T-cell (primary cell): ENCODE measurements at places on chromosomes 6 and 20. TPM values are rescaled to one million over a fixed set of nuclear protein-coding genes. Genes with fewer than 3 reads are reported as not detected.

DNA sequence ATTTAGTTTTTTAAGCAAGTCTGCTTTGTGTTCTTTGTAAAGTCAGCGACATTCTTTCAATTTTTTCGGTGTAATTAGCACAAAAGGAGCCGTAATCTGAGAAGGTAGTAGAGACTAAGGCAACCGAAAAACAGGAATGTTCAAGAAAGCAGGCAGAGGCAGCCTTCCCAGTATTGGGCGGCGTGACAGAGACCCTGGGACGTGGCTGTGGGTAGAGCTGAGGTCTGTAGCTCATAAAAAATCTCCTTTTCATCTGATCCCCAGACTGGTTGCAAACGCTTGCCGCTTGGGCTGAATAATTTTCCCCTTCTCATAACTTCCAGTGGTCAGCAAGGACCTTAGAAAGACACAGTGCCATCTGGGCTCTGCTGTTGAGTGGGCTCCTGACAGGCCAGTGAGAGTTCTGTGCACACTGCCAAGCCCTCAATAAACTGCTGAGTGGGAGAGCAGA, 30.8 kb downstream of the GNAS start:
- H3K27me3 ChIP-seq = no peaks in the 10 kb centered on the region
- H3K4me1 ChIP-seq = peaks cover 11% of the 10 kb centered on the region
- DNase-seq = no peak
- no peaks in the 10 kb centered on the region for H3K36me3 ChIP-seq
- H3K27ac ChIP-seq = no peak overlapping the region
- no peak overlapping the region for H3K4me3 ChIP-seq

- no peak for DNase-seq
- no peak overlapping the region for H3K4me3 ChIP-seq
- no peak overlapping the region for H3K27ac ChIP-seq
- H3K27me3 ChIP-seq = no peaks in the 10 kb centered on the region
- no peaks in the 10 kb centered on the region for H3K36me3 ChIP-seq
These were observed 83.2 kb downstream of the MDGA1 start for GRCh38 chr6:37614491-37614890.

DNA sequence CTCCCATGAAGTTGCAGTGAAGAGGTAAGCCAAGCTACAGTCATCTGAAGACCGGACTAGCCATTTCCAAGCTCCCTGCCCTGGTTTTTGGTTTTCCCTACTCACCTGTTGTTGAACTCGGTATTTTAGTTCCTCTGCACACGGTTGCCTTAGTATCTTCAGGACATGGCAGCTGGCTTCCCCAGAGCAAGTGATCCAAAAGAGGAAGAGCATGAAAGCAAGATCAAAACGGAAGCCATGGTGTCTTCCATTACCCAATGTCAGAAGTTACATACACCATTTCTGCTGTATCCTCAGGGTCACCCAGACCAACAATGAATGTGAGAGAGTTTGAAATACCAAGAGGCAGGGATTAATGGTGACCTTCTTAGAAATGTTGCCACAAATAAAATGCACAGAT, 276.6 kb upstream of the CNR1 start:
- no peaks in the 10 kb centered on the region for H3K4me1 ChIP-seq
- H3K4me3 ChIP-seq = no peak overlapping the region
- no peaks in the 10 kb centered on the region for H3K36me3 ChIP-seq
- H3K27ac ChIP-seq = no peak overlapping the region
- H3K27me3 ChIP-seq = no peaks in the 10 kb centered on the region
- DNase-seq = no peak

DNA sequence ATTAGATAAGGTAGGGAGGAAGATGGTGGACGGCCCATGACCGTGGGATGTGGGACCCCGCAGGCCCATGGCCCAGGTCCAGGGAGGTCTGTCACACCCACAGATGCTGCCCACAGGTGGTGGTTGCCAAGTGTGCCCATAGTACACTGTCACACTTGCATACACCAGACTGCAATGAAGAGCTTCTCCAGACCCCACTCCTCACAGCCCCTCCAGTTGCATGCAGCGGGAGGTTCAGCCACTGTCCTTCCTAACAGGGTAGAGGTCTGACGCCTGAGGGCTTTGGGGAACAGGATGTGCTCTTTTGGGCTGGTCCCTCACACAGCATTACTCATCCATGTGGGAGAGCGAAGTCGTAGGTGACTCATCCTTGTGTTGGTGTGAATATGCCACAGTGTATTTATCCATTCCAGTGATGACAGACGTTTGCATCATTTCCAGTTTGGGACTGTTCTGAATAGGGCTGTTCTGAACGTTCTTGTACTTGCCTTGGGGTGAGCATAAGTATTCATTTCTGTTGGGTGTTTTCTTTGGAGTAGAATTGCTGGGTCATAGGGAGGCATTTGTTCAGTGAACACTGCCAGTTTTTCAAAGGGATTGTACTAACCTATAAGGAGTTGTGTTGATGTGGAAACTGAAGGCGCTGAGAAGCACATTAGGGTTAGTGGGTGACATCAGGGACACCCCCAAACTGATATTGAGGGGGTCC, 10.1 kb upstream of the PYGB start:
- H3K4me3 ChIP-seq = no peak overlapping the region
- DNase-seq = no peak
- no peaks in the 10 kb centered on the region for H3K4me1 ChIP-seq
- no peaks in the 10 kb centered on the region for H3K27me3 ChIP-seq
- no peaks in the 10 kb centered on the region for H3K36me3 ChIP-seq
- H3K27ac ChIP-seq = no peak overlapping the region

- H3K4me3 ChIP-seq = no peak overlapping the region
- no peak for DNase-seq
These were observed 62.3 kb downstream of the LAMP5 start for GRCh38 chr20:9576695-9577094.

DNA sequence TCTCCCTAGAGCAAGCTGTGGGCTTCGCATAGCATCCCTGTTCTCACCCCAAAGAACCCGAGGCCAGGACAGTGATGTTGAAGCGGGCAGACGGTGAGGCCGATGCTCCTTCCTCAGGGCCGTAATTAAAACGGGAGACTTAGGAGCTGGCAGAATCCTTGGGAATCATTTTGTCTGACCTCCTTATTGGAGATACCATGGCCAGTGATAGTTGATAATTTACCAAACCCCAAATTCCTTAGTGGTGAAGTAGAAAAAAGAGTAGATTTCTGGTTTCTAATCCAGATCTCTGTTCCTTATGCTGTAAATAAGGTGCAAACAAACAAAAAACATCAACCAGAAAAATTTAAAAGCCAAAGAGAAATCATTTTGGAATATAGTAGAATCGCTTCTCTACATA, 361.1 kb upstream of the AGPAT4 start:
- DNase-seq = no peak

GRCh38 chr6:35231563-35231962, 17.8 kb downstream of the SCUBE3 start:
- no peaks in the 10 kb centered on the region for H3K4me1 ChIP-seq
- H3K27ac ChIP-seq = no peak overlapping the region
- no peaks in the 10 kb centered on the region for H3K36me3 ChIP-seq
- no peaks in the 10 kb centered on the region for H3K27me3 ChIP-seq

- H3K4me1 ChIP-seq = peaks cover 3% of the 10 kb centered on the region
- DNase-seq = no peak
- H3K4me3 ChIP-seq = no peak overlapping the region
- no peak overlapping the region for H3K27ac ChIP-seq
These were observed 39.1 kb downstream of the NRN1 start for GRCh38 chr6:5967594-5967993.

DNA sequence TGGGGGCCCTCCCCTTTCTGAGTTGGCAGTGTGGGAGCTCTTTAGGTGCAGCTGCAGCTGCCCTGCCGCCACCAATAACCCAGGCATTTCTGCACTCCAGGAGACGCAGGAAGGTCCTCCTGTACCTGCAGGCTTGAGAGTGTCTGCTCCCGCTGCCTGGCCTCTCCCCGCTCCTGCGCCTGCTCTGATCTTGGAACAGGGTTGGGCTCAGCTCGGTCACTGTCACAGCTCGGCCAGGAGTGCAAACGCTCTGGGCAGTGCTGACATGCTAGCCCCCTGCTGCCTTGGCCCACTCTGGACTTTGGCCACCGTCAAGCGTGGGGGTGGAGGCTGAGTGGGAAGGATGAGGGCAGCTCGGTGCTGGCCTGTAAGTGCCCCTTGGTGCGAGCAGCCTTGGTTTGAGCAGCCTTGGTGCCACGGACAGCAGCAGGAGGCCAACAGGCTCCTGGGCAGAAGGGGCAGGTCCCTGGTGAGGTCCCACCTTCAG, 738.1 kb upstream of the GJE1 start:
- H3K4me1 ChIP-seq = no peaks in the 10 kb centered on the region
- H3K4me3 ChIP-seq = no peak overlapping the region
- no peak overlapping the region for H3K27ac ChIP-seq
- H3K36me3 ChIP-seq = no peaks in the 10 kb centered on the region
- peaks cover 8% of the 10 kb centered on the region for H3K27me3 ChIP-seq

GRCh38 chr20:17014217-17014616, 212.6 kb upstream of the PCSK2 start:
- H3K4me1 ChIP-seq = no peaks in the 10 kb centered on the region
- no peaks in the 10 kb centered on the region for H3K36me3 ChIP-seq
- no peaks in the 10 kb centered on the region for H3K27me3 ChIP-seq
- DNase-seq = no peak
- H3K27ac ChIP-seq = no peak overlapping the region
- no peak overlapping the region for H3K4me3 ChIP-seq

DNA sequence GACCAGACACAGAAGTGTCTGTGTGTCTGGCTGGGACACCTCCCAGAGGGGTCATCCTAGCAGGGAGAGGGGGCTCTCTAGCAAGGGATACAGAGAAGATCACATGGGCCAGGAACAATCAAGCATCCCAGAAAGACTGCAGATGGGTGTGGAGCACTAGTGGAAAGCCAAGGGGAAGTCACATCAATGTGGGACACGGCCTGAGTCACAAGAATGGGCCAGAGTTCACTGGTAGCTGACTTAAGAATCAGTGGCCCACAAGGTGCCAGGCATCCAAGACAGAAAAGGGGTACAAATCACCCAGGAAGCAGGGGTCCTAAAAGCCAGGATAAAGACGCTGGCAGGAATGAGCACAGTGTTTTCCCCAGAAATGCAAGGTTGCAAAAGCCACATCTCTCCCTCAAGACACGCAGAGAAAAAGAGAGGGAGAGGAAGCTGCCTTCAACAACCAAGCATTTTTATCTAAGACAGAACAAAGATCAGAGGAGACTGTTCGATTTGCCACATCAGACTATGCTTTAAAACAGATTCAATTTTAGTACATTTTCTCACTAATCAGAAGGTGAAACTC, 113.6 kb upstream of the DST start:
- H3K27me3 ChIP-seq = no peaks in the 10 kb centered on the region
- no peaks in the 10 kb centered on the region for H3K36me3 ChIP-seq
- H3K4me1 ChIP-seq = no peaks in the 10 kb centered on the region
- no peak overlapping the region for H3K4me3 ChIP-seq
- DNase-seq = no peak
- H3K27ac ChIP-seq = no peak overlapping the region

DNA sequence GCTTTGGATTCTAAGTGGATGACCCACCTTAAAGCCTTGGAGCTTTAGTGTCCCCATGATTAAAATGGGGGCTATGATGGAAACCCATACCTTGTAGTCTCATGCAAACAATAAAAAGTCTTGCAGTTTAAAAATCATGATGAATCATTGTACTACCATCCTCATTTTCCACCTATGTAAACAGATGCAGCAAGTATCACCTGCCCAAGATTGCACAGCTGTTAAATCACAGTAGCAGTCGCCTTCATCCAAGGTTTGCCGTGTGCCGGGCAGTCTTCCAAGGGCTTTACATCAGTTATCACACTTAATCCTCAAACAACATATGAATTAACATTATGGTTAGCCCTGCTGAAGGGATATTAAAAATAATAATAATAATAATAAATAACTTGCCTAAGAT, 210.3 kb downstream of the FOXA2 start:
- H3K4me1 ChIP-seq = no peaks in the 10 kb centered on the region
- no peak overlapping the region for H3K27ac ChIP-seq
- H3K27me3 ChIP-seq = no peaks in the 10 kb centered on the region
- no peak for DNase-seq

DNA sequence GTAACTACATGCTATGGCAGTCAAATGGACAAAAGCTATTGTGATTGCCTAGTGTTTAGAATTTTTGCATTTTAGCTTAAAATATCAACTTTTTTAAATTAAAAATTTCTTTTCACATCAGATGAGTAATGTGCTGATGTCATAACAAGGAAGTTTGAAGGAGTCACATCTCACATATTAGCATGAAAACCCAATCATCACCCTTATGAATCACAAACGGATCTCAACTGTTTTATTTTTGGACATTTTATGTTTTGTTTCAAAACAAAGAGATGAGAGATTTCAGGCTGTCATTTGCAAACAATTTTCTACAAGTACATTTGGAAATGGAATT, 53.6 kb upstream of the TRERF1 start:
- no peaks in the 10 kb centered on the region for H3K4me1 ChIP-seq
- no peaks in the 10 kb centered on the region for H3K36me3 ChIP-seq
- H3K4me3 ChIP-seq = no peak overlapping the region
- peaks cover 2% of the 10 kb centered on the region for H3K27me3 ChIP-seq
- no peak for DNase-seq

DNA sequence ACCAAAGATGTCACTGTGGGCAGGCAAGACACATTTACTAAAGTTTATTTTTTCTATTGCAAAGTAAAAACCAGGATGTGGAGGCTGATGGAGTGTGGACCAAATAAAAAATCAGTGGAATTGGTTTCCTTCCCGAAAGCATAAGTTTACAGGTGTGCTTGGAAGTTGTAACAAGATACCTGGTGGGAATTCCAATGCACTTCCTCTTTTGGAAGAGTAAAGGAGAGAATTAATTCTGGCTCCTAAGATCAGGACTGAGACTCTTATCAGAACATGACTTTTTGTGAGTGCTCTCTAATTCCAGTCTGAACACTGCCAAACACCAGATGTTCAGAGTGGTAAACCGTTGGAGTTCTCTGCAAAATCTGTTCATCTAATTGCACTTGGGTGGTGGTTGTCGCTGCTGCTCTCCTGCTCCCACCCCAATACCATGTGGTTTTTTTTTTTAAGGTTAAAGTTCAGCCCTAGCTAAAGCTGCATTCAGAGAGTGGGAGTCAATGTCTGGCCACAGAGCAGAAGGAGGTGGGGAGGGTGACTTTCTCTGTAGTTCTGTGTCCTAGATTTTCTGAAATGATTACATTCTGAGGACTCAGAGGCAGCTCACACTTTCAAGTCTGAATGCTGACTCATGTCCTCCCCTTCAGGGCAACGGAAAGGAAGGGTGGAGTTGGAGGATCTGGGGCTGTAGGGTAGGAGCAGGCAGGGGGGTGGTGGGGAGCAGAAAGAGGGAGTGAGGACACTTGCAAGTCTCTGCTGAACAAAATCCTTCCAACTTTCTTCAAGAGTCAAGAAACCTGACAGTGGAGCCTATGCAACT, 275.8 kb upstream of the PRDM1 start:
- H3K4me3 ChIP-seq = no peak overlapping the region
- no peaks in the 10 kb centered on the region for H3K36me3 ChIP-seq
- no peak for DNase-seq

GRCh38 chr6:47335466-47335865, 25.8 kb upstream of the TNFRSF21 start:
- no peak for DNase-seq
- no peaks in the 10 kb centered on the region for H3K4me1 ChIP-seq
- no peak overlapping the region for H3K27ac ChIP-seq

TRIM10 gene
- not detected for total RNA-seq

ACOT13 gene
- 10.4 TPM for total RNA-seq

TSHZ2 gene
- total RNA-seq = 25.8 TPM

POFUT1 gene
- 20.6 TPM for total RNA-seq

ULBP1 gene
- 0.15 TPM for total RNA-seq
